ENCODE measurements at places on chromosomes 3 and 15. TPM values are rescaled to one million over a fixed set of nuclear protein-coding genes. Genes with fewer than 3 reads are reported as not detected.

DNA sequence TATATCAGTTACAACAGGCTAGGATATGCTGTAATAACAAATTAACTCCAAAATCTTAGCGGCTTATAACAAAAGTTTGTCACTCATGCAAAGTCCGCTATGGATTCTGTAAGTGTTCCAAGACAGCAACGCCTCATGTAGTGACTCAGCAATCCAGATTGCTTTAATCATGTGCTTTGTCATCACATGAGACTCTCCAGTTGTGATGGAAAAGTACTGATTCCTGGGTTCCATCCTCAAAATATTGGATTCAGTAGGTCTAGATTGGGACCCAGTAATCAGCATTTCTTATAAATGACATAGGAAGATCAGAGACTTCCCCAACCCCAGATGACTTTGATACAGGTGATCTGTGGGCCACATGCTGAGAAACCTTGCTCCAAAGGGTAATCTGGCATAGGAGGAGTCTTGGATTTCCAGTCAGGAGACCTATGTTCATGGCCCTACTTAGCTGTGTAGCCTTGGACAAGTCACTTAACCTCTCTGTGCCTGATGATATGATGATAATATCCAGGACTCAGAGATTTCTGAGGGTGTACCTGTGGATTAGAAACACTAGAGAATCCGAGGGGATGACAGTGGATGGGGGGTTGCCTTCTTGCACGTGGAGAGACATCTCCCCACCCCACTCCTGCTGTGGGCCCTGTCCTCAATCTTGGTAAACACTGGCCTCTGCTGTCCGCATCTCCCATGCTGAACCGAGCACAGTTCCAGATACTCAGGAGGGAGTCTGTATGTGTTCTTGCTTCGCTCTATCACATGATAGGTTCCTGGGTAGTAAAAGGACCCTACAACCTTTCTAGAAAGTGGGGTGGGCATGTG lies 65.5 kb downstream of the CORO2B start:
- DNase-seq: no peak

DNA sequence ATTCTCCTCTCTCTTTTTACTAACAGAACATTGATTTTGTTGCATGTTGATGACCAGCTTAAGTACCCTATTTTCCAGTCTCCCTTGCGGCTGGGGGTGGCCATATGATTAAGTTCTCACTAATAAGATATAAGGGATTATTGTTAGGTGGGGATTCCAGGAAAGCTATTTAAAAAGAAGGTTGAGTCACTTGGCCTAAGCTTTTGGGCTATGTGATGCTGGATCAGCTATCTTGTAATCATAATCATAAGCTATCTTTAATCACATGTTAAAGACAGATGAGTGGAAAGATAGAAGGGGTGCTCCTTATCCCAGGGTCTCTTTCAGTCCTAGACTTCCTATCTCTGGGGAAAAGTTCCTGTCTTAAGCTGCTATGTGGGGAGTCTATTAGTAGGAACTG lies 59.9 kb downstream of the CGNL1 start:
- no peak for DNase-seq

GRCh38 chr3:171378586-171378985 lies 81.6 kb downstream of the TNIK start:
- no peak for DNase-seq

Gene POPDC2
- total RNA-seq: 11.5 TPM

Gene AMT
- total RNA-seq: 6.7 TPM
